Astrocyte (in vitro differentiated cells and primary cell): ENCODE measurements at places on chromosomes 1 and 21. TPM values are rescaled to one million over a fixed set of nuclear protein-coding genes. Genes with fewer than 3 reads are reported as not detected.

Gene UBE2U
- not detected in 2 replicates for total RNA-seq

Gene KCND3
- 0.43 TPM in 2 replicates for total RNA-seq

- H3K4me1 ChIP-seq: no peaks in the 10 kb centered on the region
- DNase-seq: no peak
- no peaks in the 10 kb centered on the region for H3K36me3 ChIP-seq
- H3K4me3 ChIP-seq: no peak overlapping the region
- H3K27ac ChIP-seq: no peak overlapping the region
- peaks cover 17% of the 10 kb centered on the region for H3K27me3 ChIP-seq
Observed at GRCh38 chr1:154775621-154776605, 94.2 kb downstream of the KCNN3 start.

DNA sequence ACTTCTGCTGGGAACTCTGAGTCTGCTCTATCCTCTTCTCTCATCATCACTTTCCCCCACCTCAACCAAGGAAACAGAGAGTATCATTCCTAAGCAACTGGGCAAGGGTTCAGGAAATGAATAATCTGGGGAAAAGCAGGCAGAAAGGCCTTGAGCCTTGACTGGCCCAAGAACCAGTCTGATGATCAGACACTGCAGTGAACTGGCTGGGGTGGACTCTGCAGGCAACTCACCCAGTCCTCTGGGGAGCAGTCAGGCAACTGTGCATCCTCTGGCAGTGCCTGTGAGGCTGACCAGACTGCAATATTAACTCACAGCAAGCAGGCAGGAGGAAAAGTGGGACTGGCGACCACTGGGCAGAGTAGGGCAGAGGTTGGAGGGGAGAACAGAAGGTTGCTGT, 991 bp downstream of the ANKRD35 start:
- no peaks in the 10 kb centered on the region for H3K36me3 ChIP-seq
- peaks cover 9% of the 10 kb centered on the region for H3K4me1 ChIP-seq
- H3K4me3 ChIP-seq: no peak overlapping the region
- H3K27ac ChIP-seq: no peak overlapping the region
- peaks cover 4% of the 10 kb centered on the region for H3K27me3 ChIP-seq
